Epithelial cell of alveolus of lung (primary cell): ENCODE measurements at places on chromosomes 3 and 15. TPM values are rescaled to one million over a fixed set of nuclear protein-coding genes. Genes with fewer than 3 reads are reported as not detected.

CPLX3 gene
- 0.48 TPM in 1 of 2 replicates, not detected in the other for total RNA-seq

CNTN3 gene
- 0.78 and 3.4 TPM in 2 replicates for total RNA-seq

SLC6A20 gene
- not detected in 2 replicates for total RNA-seq

PLCD1 gene
- total RNA-seq, result 18.5 and 26.7 TPM in 2 replicates

TAGLN3 gene
- total RNA-seq, result 3.2 TPM in 1 of 2 replicates, not detected in the other

SHC4 gene
- total RNA-seq, result 1.5 and 1.6 TPM in 2 replicates

MKRN2 gene
- total RNA-seq, result 41.4 and 47.6 TPM in 2 replicates

PAQR9 gene
- total RNA-seq, result 0.13 TPM in 1 of 2 replicates, not detected in the other

ALDH1A3 gene
- total RNA-seq, result 22.7 and 71.6 TPM in 2 replicates

PARP15 gene
- total RNA-seq, result under 0.01 TPM in 1 of 2 replicates, not detected in the other

ALDH1A2 gene
- 2.7 and 12.5 TPM in 2 replicates for total RNA-seq

TMEM212 gene
- not detected in 2 replicates for total RNA-seq

VIPR1 gene
- 0.13 and 1.2 TPM in 2 replicates for total RNA-seq

XYLB gene
- total RNA-seq, result 2.2 and 6.8 TPM in 2 replicates

NPAP1 gene
- not detected in 2 replicates for total RNA-seq

CLEC3B gene
- 0.52 and 1.7 TPM in 2 replicates for total RNA-seq

SLITRK3 gene
- not detected in 2 replicates for total RNA-seq

PPM1L gene
- 2.2 and 3.4 TPM in 2 replicates for total RNA-seq

BTLA gene
- total RNA-seq, result 0.26 TPM in 1 of 2 replicates, not detected in the other

LRTM1 gene
- not detected in 2 replicates for total RNA-seq

AGTR1 gene
- 3.0 and 3.6 TPM in 2 replicates for total RNA-seq

ATP8B4 gene
- 0.39 and 2.2 TPM in 2 replicates for total RNA-seq

NOX5 gene
- total RNA-seq, result 0.39 TPM in 1 of 2 replicates, not detected in the other

TTLL13 gene
- 0.08 TPM in 1 of 2 replicates, not detected in the other for total RNA-seq
